ENCODE measurements at places on chromosomes 5 and 9. TPM values are rescaled to one million over a fixed set of nuclear protein-coding genes. Genes with fewer than 3 reads are reported as not detected.
A peak's percentile ranks its signal among the peaks of the same experiment; 100 is the strongest.

Gene PCDHGA5
- not detected for total RNA-seq

DNA sequence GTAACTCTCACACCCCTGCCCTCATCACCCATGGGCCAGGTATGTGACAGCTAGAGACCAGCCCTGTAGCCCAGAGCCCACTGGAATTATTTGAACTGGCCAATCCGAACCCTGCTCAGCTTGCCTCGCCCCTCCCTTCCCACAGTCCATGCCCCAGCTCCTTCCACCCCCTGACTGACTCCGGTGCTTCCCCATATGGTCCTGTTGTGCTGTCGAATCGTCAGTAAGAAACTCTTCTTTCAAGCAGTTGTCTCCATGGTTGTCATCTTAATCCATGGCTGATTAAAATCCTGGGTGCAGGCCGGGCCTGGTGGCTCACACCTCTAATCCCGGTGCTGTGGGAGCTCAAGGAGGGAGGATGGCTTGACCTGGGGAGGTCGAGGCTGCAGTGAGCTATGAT, 118.5 kb downstream of the COL23A1 start:
- H3K4me1 ChIP-seq: peaks cover 3% of the 10 kb centered on the region
- H3K36me3 ChIP-seq: no peaks in the 10 kb centered on the region
- no peak overlapping the region for H3K4me3 ChIP-seq
- no peak for ATAC-seq
- H3K27me3 ChIP-seq: peaks cover 21% of the 10 kb centered on the region

Gene GABRA6
- total RNA-seq: not detected

DNA sequence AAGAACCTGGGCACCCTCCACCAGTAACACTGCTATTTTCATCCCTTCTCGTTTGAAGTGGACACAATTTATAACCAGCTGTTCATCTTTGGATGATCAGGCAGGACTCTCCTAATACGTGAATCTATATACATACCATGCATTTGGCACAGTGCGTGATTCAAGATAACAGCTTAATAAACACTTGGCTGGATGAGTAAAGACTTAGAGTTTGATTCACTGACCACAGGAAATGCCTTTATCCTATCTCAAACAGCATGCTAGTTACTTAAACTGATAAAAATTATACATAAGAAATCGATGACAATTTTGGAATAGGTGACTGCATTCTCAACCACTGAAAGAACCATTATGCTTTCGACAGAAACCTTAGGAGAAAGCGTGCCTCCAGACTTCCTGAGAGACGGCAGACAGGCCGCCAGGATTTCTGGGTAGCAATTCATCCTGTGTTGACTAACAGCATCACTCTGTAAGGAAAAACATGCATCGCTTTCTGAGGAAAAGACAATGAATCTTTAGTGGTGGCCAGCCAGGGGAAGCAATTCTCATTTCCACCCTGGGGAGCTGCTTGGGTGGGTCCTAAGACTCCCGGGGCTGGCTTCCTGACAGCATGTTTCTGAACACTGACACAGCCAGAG, 9.7 kb downstream of the MRPL36 start:
- H3K27ac ChIP-seq: peak overlapping the region; percentile 89
- H3K4me3 ChIP-seq: peak overlapping the region; percentile 67
- H3K36me3 ChIP-seq: peaks cover 8% of the 10 kb centered on the region
- peak; percentile 21 for ATAC-seq
- H3K4me1 ChIP-seq: peaks cover 43% of the 10 kb centered on the region

- no peaks in the 10 kb centered on the region for H3K36me3 ChIP-seq
- H3K4me1 ChIP-seq: no peaks in the 10 kb centered on the region
- peak; percentile 97 for ATAC-seq
These were observed 73.3 kb upstream of the PHF24 start for GRCh38 chr9:34884747-34885189.

DNA sequence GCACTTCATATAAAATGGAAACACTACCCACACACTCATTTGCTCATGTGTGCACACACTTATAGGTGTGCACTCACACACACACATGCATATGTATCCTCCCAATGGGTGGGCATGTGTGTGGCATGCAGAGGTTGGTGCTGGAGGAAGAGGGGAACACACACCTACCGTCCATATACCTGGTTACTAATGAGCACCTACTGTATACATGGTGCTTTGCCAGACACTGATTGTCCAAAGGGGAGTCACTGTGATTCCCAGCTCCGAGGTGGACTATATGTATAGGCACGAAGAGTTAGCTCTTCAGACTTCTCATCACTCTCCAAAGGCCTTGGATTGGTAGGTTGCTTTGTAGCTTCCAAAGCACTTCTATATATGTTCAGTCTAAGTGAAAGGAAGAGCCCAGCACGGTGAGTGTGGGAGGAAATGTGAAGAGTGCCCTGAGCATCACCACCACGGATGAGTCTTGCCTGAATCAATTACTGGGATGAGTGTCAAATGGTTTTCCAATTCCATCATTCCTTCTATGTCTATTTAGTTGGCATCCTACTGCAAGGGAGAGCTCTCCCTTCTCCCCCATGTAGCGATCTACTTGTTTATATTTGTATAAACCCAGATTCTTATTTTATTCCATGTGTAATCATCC, 12.6 kb upstream of the ERGIC1 start:
- ATAC-seq: no peak
- H3K4me1 ChIP-seq: peaks cover 13% of the 10 kb centered on the region
- no peaks in the 10 kb centered on the region for H3K27me3 ChIP-seq
- H3K36me3 ChIP-seq: no peaks in the 10 kb centered on the region
- H3K27ac ChIP-seq: no peak overlapping the region

DNA sequence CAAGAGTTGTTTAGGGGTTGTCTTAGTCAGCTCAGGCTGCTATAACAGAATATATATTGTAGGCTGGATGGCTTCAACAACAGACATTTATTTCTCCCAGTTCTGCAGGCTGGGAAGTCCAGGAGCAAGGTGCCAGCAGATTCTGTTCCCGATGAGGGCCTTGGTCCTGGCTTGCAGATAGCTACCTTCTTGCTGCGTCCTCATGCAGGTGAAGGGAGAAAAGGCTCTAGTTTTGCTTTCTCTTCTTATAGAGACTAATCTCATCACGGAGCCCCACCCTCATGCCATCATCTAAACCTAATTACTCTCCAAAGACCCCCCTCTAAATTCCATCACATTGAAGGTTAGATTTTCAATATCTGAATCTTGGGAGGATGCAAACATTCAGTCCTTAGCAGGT, 246.0 kb upstream of the ANKRD55 start:
- peak overlapping the region; percentile 75 for H3K27ac ChIP-seq
- peaks cover 31% of the 10 kb centered on the region for H3K4me1 ChIP-seq
- no peaks in the 10 kb centered on the region for H3K27me3 ChIP-seq
- peak overlapping the region; percentile 85 for H3K4me3 ChIP-seq
- H3K36me3 ChIP-seq: no peaks in the 10 kb centered on the region

Gene GRM6
- total RNA-seq: not detected

- peaks cover 8% of the 10 kb centered on the region for H3K4me1 ChIP-seq
- no peak for ATAC-seq
- no peak overlapping the region for H3K27ac ChIP-seq
- H3K36me3 ChIP-seq: no peaks in the 10 kb centered on the region
These were observed 245.4 kb downstream of the EBF1 start for GRCh38 chr5:158854260-158854783.

Gene SARDH
- 2.7 TPM for total RNA-seq

DNA sequence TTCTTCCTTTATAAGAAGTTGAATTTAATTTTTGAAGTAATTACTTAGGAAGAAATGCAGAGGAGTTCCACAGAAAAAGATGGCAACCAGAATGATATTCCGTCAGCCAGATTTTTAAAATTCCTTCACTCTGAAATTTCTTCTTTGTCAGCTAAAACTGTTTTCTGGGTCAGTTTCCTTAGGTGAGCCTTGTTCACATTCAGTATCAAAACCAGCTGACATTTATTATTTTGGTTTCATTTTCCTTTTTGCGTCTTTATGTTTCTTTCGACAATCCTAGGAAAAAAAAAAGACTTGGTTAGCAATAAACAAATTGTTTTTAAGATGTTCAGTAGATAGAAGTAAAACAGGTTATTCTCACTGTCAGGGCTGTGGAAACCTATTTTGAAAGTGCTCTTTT, 4.1 kb upstream of the IARS1 start:
- peak overlapping the region; percentile 91 for H3K27ac ChIP-seq
- no peak for ATAC-seq
- no peaks in the 10 kb centered on the region for H3K27me3 ChIP-seq
- peaks cover 80% of the 10 kb centered on the region for H3K36me3 ChIP-seq
- H3K4me3 ChIP-seq: peak overlapping the region; percentile 78

DNA sequence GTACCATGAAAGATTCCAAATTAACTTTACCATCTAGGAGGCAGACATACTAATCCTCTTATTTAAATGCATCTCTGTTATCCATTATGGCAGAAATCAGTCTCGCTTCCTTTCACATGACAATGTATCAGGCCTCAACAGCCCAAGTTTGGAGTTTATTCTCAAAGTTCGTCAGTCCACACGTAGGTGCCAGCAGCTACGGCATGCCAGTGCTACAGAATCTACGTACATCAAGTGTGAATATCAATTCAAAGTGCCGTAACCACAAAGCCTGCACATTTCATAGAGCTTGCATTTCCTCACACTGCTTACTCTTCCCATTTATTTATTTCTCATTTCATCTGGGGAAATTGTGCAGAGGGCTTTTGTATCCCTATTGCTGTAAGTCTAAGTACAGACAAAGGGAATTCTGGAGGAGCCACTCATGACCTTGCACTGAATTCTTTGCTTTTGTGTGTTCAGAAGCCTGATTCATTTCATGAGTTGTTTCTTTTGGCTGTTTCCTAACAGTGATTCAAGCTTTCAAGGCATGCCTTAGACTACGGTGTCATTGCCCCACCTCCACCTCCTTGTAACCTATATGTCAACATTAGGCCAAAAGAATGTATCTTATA, 10.0 kb downstream of the ENC1 start:
- no peaks in the 10 kb centered on the region for H3K36me3 ChIP-seq
- H3K4me1 ChIP-seq: peaks cover 13% of the 10 kb centered on the region
- no peak overlapping the region for H3K4me3 ChIP-seq
- peak; percentile 48 for ATAC-seq
- peaks cover 10% of the 10 kb centered on the region for H3K27me3 ChIP-seq
